ENCODE measurements at places on chromosomes 3 and 15.

DNA sequence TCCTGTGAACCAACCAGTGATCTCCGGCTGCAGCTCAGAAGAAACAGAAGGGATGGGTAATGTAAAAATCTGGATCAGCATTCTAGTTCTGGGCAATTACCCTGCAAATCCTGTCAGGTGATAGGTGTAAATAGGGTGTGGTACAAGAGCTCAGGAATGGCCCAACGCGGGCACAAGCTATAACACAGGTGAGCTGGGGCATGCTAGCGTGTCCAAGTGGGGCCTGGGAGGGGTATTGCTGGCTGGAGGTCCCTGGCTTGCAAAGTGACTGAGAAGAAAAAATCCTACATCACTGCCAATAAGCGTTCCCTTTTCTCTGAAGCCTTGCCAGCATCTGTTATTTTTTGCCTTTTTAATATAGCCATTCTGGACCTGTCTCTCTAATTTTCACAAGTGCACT is 9.7 kb upstream of the CHST2 start:
- DNase-seq: no peak

GRCh38 chr3:22660606-22661005 is 542.5 kb upstream of the UBE2E2 start:
- no peak for DNase-seq

DNA sequence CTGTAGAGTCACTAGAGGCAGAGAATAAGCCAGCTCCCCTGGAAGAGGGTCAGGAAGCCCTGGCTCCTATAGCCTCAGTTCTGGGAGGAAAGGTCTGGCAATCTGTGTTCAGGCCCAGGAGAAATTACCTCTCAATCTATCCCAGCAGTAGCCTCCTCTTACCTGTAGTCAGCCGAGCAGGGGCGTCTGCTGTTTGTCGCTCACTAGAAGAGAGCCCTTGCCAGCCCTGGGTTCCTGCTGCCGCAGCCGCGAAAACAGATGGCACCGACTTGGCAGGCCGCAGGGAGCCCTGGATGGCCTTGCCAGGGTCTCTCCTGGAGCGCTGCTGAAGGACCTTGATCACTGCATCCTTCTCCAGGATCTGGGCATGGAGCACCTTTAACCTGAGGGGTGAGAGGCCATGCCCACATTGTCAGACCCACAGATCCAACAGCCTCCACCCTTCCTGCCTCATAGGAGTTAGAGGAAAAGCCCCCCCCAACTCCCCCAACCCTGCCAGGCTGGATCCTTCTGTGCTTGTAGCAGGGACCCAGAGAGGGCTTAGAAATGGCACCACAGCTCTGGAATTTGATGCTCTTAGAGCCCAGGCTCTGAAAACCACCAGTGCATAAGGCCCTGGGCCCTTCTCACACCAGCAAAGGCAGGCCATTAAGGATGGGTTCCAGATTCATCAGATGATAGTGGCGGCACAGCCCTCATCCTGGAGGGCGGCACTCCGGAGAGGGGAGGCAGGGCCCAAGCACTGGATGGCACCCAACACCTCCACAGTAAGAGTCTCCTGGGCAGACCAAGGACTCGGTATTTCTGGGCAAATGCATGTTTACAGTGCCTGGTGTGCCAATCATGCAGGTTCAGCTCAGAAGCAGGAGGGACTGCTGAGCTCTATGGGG is 14.9 kb downstream of the AMOTL2 start:
- no peak for DNase-seq

DNA sequence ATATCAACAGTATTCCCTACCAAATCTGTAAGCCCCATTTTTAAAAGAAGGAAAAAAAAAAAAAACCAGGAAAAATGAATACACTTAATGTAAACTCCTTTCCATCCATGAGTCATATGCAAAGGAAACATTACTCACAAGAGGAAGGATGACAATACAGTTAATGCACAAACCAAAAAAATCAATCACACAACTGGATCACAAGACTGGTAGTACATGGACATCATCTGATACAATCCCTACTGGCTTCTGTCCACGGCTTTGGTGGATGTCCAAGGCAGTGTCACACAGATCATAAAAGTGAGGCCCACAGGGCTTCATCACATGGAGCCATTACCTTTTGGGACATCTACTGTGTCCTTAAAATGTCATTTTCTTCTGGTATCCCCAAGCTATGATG is 44.0 kb downstream of the SUCLG2 start:
- peak; percentile 89 for DNase-seq

- no peak for DNase-seq
Measured at GRCh38 chr15:69357773-69358771, 56.1 kb upstream of the KIF23 start.
